Suppressor macrophage treated with lipopolysaccharide for 4 hours (primary cell): ENCODE measurements at places on chromosomes 3 and 15.
A peak's percentile ranks its signal among the peaks of the same experiment; 100 is the strongest.

DNA sequence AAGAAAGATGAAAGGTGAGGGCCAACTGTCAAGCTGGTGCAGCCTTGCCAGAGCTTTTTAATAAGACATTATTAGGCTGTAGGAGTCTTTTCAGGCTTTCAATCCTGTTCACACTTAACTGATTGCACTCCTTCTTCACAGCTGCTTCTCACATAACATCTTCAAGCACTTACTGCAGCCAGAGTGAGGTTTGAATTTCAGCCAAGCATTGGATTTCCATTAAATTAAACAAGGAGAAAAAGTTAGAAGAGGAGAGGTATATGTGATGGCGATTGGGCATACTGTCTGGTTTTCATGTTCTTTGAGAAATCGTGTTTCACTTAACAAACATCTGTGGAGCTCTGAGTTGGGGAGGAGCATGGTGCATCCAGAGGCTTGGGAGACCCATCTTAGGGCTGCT, 392.8 kb upstream of the LRRC3B start:
- no peak for DNase-seq

GRCh38 chr3:87627316-87627715, 350.9 kb upstream of the POU1F1 start:
- DNase-seq: no peak

DNA sequence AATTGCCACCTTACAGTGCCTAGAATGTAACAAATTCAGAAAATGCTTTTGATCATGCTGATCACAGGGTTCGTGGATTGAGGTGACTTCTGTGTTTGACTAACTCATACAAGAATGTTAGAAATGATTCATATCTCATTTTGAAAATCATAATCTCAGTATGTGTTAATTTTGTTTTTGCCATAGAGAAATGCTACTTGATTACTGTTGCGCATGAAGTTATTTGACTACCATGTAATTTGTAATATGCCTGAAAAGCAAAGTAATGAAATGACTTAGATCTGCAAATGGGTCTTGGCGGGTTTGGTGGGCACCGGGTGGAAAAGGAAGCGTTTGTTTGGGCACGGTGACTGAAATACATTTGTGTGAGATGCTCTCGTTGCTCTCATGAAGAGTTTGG, 173.6 kb upstream of the BHLHE40 start:
- DNase-seq: no peak

- DNase-seq: peak; percentile 72
Observed at GRCh38 chr3:121958801-121959200, 63.2 kb downstream of the ILDR1 start.

- no peak for DNase-seq
Observed at GRCh38 chr15:74785194-74786032, 3.5 kb downstream of the CSK start.

- DNase-seq: no peak
Observed at GRCh38 chr15:88181613-88182012, 74.9 kb downstream of the NTRK3 start.

- DNase-seq: no peak
Observed at GRCh38 chr3:171236265-171237008, 209.9 kb upstream of the SLC2A2 start.

GRCh38 chr3:23650371-23651140, 155.2 kb upstream of the UBE2E1 start:
- DNase-seq: peak; percentile 85

DNA sequence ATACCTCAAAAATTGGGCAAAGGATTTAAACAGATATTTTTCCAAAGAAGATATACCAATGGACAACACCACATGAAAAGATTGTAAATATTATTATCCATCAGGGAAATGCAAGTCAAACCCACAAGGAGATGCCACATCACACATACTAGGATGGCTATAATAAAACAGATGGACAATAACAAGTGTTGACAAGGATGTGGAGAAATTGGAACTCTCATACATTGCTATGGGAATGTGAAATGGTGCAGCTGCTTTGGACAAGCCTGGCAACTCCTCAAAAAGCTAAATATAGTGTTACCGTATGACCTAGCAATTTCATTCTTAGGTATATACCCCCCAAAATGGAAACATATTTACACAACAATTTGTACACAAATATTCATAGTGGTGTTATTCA, 59.3 kb downstream of the PPCDC start:
- DNase-seq: no peak

DNA sequence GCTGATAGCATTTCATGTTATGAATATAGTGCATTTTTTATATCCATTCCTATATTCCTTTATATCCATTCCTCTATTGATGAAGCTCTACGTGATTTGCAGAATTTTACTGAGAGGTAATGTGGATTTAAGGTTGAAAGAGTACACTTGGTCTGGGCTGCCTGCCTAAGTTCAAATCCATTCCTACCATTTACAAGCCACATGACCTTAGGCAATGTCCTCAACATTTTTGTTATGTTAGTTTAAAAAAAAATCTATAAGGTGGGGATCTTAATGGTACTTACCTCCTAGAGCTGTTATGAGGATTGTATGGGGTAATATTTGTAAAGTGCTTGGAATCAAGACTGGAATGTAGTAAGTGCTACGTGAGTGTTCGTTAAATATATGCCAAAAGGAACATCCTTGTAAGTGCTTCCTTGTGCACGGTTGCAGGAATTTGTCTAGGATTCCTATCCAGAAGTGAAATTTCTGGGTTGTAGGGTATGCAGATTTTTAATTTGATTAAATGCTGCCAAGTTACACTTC, 11.2 kb upstream of the VEPH1 start:
- DNase-seq: no peak

DNA sequence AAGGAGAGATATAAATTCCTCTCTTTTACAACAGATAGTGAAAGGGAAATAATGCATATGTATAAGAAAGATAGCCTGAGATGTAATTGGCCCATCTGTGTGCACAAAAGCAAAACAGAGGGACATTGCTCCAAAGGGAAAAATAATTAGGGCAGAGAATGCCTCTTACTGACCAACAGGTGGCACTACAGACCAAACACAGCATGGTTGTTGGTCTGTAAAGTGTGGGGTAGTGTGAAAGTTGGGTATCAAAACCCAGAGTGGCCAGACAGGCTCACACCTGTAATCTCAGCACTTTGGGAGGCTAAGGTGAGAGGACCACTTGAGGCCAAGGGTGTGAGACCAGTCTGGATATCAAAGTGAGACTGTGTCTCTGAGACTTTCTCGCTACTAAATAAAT, 4.5 kb upstream of the TLNRD1 start:
- DNase-seq: peak; percentile 49

DNA sequence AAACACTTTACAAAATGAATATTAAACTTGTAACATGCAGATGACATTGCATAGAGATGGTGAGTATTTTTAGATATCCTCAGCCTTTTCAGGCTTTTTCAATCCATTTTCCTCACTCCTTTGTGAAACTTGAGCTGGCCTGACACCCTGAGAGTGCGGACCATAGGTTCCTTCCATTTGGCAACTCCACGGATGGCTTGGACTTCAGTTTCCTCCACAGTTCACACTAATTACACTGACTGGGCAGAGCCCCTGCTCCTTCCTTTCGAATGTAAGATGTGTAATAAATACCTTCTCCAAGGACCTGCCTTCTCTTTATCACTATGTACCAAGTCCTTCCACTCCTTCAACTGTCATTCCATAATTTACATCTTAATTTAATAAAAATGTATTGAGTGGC, 141.7 kb upstream of the LRIG1 start:
- no peak for DNase-seq

- DNase-seq: no peak
Observed at GRCh38 chr15:28219116-28219515, 102.9 kb downstream of the HERC2 start.
